Natural killer cell treated with Interleukin-12 subunit alpha and Interleukin-12 subunit beta and Interleukin-15 and Interleukin-18, amount 100 ng/mL, for 72 hours (primary cell): ENCODE measurements at places on chromosomes 5 and 9. TPM values are rescaled to one million over a fixed set of nuclear protein-coding genes. Genes with fewer than 3 reads are reported as not detected.

GRCh38 chr5:87302061-87302460 is 34.4 kb downstream of the RASA1 start:
- no peak overlapping the region for H3K4me3 ChIP-seq
- peaks cover 51% of the 10 kb centered on the region for H3K4me1 ChIP-seq
- H3K27ac ChIP-seq: no peak overlapping the region
- DNase-seq: no peak
- H3K36me3 ChIP-seq: peaks cover 16% of the 10 kb centered on the region

GRCh38 chr5:18961234-18961633 is 1026.8 kb downstream of the CDH18 start:
- H3K4me3 ChIP-seq: no peak overlapping the region
- H3K27me3 ChIP-seq: no peaks in the 10 kb centered on the region
- no peak for DNase-seq
- no peaks in the 10 kb centered on the region for H3K36me3 ChIP-seq

- DNase-seq: peak; percentile 54
- peak overlapping the region; percentile 43 for H3K27ac ChIP-seq
- peaks cover 2% of the 10 kb centered on the region for H3K36me3 ChIP-seq
- peaks cover 6% of the 10 kb centered on the region for H3K4me1 ChIP-seq
- H3K27me3 ChIP-seq: no peaks in the 10 kb centered on the region
- H3K4me3 ChIP-seq: no peak overlapping the region
Measured at GRCh38 chr9:133101356-133102189, 19.5 kb downstream of the RALGDS start.

DNA sequence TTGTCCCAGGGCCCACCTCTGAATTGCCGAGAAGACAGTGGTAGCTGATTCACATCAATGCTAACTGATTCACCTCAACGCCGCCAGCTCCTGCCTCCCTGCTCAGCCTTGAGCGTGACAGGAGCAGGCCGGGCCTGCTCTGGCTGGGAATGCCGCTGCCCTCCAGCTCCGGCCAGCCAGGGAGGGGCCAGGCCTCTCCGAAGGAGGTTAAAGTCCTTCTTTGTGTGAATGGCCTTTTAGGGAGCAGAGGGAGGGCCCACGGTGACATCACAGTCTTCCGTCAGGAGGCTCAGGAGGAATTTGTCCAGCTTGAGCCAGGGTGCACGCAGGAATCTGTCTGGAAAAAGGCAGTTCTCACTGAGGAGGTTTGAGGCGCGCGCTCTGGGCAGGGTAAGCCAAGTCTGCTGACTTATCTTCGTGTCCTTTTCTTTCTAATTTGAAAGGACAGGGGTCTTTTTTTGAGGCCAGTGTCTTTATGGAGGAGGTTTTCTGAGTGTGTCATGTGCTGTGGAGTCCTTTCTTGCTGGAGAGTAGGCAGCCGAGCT is 82.7 kb downstream of the C9orf152 start:
- H3K27me3 ChIP-seq: no peaks in the 10 kb centered on the region
- no peak overlapping the region for H3K4me3 ChIP-seq
- no peaks in the 10 kb centered on the region for H3K36me3 ChIP-seq
- H3K27ac ChIP-seq: no peak overlapping the region

GRCh38 chr9:7811677-7812076 is 12.1 kb upstream of the DMAC1 start:
- no peak overlapping the region for H3K4me3 ChIP-seq
- H3K27me3 ChIP-seq: peaks cover 11% of the 10 kb centered on the region
- H3K27ac ChIP-seq: no peak overlapping the region
- no peaks in the 10 kb centered on the region for H3K36me3 ChIP-seq

- no peak for DNase-seq
- no peak overlapping the region for H3K4me3 ChIP-seq
- peaks cover 32% of the 10 kb centered on the region for H3K27me3 ChIP-seq
- no peaks in the 10 kb centered on the region for H3K4me1 ChIP-seq
- H3K27ac ChIP-seq: no peak overlapping the region
Measured at GRCh38 chr9:547314-547713, 294.2 kb upstream of the DMRT1 start.

- DNase-seq: no peak
- no peaks in the 10 kb centered on the region for H3K36me3 ChIP-seq
- H3K27me3 ChIP-seq: peaks cover 11% of the 10 kb centered on the region
- H3K4me1 ChIP-seq: no peaks in the 10 kb centered on the region
- no peak overlapping the region for H3K4me3 ChIP-seq
- H3K27ac ChIP-seq: no peak overlapping the region
Measured at GRCh38 chr9:14214065-14214684, 99.8 kb downstream of the NFIB start.

DNA sequence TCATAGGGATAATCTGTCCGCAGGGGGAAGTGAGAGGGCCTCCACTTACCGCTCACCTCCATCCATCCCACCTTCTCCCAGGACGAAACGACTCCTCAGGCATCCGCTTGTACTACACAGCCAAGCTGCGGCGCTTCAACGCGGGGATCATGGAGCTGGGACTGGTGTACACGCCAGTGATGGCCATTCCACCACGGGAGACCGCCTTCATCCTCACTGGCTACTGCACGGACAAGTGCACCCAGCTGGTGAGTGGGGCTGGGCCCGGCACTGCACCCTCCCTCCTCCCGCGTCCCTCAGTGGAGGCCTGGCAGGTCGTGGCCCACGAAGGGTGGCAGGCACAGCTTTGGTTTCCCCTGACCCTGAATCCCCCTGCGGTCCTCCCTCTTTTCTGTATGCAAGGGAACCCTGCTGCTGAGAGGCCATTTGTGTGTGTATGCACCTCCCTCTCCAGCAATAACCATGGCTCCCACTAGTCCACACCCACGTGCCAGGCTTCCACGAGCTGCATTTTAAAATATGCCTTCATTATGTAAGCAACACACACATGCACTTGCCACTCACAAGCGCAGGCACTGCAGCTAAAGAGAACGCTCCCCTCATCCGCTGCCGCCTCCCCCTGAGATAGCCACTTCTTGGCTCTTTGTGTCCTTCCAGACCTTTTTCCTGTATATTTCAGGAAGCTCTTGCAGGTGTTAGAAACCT is 11.8 kb downstream of the DBH start:
- H3K36me3 ChIP-seq: no peaks in the 10 kb centered on the region
- H3K27ac ChIP-seq: no peak overlapping the region
- no peaks in the 10 kb centered on the region for H3K4me1 ChIP-seq
- H3K27me3 ChIP-seq: peaks cover 2% of the 10 kb centered on the region
- no peak overlapping the region for H3K4me3 ChIP-seq

- H3K4me1 ChIP-seq: no peaks in the 10 kb centered on the region
- H3K4me3 ChIP-seq: no peak overlapping the region
- no peak for DNase-seq
- H3K27me3 ChIP-seq: peaks cover 47% of the 10 kb centered on the region
Measured at GRCh38 chr5:64622991-64623390, 67.3 kb upstream of the SHISAL2B start.

DNA sequence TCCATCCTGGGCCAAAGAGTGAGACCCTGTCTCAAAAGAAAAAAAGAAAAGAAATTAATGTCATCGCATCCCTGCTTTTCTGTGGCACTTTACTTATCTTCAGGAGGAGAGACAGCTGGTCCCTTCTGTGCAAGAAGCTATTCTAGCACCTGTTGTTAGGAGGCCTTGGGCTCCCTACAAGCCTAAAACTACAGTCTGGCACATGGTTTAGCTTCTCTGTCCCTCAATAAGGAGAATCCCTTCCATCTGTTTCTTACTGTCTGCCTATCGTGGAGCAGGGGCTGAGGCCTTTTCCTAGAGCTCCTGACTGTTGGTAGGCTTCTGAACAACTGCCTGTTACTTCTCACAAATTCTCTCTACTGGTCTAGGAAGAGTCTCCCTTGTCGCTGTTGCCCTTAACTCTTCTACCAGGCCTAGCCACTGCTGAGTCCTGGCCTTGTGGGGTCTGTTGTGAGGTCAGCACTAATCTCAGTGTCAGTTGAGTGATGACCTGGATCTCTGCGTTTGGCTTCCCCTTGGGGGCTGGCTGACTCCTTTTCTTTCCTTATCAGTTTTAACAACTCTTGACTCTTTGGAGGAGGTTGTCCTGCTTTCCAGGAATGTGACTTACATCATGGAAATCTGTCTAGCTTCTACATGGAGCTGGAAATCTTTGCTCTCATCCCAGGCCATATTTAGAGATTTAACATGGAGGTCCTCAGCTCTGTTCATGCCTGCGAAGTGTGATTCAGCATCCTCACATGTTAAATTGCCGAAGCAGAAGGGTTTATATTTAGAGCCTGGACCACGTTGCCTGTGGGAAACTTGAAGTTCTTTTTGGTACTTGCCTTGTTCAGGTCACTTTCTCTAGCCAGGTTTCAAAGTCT is 5.7 kb upstream of the GARNL3 start:
- H3K27me3 ChIP-seq: peaks cover 4% of the 10 kb centered on the region
- no peak overlapping the region for H3K27ac ChIP-seq
- no peak for DNase-seq
- H3K4me3 ChIP-seq: no peak overlapping the region
- H3K4me1 ChIP-seq: no peaks in the 10 kb centered on the region
- no peaks in the 10 kb centered on the region for H3K36me3 ChIP-seq

DNA sequence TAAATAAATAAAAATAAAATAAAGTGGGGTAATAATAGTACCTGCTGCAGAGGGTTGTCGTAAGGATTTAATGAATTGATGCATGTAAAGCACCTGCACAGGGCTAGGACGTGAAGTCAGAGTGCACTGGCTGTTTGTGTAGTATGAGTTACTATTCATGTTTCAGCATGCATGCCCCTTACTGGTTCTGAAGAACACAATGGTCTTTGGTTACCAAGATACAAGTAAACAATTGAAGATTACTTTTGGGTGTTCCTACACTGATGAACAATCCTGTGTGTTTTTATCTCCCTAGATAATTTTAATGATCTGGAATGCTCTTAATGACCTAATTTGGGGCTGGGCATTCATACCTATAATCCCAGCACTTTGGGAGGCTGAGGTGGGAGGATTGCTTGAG is 23.2 kb upstream of the PRRC2B start:
- H3K36me3 ChIP-seq: no peaks in the 10 kb centered on the region
- no peak for DNase-seq
- H3K27me3 ChIP-seq: no peaks in the 10 kb centered on the region
- H3K27ac ChIP-seq: no peak overlapping the region
- peaks cover 21% of the 10 kb centered on the region for H3K4me1 ChIP-seq
- H3K4me3 ChIP-seq: no peak overlapping the region

- no peak overlapping the region for H3K27ac ChIP-seq
- DNase-seq: no peak
- no peaks in the 10 kb centered on the region for H3K27me3 ChIP-seq
- no peaks in the 10 kb centered on the region for H3K4me1 ChIP-seq
Measured at GRCh38 chr9:106738109-106738508, 124.9 kb upstream of the ZNF462 start.

DNA sequence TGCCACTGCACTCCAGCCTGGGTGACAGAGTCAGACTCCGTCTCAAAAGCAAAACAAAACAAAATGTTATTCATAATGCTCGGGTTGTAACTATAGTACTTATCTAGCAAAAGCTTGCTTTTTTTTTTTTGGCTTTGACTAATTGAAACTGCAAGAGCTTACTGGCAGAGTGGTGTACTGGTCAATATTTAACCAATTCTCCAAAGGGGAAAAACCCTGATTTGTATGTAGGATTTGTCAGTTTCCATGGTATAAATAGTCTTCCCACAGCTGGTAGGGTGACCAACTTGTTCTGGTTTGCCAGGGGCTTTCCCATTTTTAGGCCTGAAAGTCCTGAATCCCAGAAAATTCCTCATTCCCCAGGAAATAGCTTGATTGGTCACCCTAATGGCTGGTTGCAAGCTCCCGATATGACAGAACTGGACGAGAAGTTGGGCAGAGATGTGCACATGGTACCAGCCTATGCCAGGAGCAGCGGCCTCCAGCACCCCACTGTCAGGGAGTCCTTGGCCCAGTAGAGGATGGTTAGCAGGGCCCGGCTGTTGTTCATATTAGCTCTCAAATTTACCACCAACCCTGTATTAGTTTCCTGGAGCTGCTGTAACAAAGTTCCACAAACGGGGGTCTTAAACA is 58.0 kb downstream of the FXN start:
- H3K4me3 ChIP-seq: no peak overlapping the region
- DNase-seq: no peak
- no peaks in the 10 kb centered on the region for H3K36me3 ChIP-seq
- no peak overlapping the region for H3K27ac ChIP-seq
- H3K27me3 ChIP-seq: no peaks in the 10 kb centered on the region
- H3K4me1 ChIP-seq: no peaks in the 10 kb centered on the region

DNA sequence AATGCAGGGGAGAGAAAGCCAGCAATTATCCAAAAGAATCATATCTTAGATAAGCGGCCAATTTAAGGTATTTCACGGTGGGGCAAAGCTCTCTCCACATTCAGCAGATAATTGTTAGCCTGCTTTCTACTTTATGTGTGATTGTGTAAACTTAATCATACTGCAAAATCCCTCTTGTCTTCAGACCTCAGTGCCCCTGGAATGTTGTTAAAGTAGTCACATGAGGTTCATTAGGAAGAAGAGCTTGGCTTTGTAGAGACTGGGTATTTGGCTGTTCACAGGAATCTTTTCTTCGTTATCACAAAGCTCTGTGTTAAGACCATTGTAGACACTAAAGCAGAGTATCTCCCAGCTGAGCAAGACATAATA is 127.0 kb downstream of the RFK start:
- H3K4me1 ChIP-seq: no peaks in the 10 kb centered on the region
- H3K27me3 ChIP-seq: no peaks in the 10 kb centered on the region

DNA sequence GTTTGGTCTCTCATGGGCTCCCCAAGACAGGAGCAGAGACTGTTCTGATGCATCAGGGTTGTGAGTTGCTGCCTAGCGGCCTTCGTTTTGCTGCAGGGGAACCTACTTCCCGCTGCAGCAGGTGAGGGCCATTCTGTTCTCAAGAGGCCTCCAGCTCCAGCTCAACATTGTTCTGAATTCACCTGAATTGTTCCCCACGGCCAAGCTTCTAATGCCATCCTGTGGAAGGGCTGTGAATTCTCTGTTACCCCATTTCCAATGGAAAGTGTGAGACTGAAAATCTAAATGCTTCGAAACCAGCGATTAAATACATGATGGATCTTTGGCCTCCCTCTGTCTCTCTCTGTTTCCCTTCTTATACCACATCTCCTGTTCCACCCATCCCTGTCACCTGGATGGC is 349.1 kb upstream of the DAP start:
- no peaks in the 10 kb centered on the region for H3K4me1 ChIP-seq
- no peaks in the 10 kb centered on the region for H3K27me3 ChIP-seq
- H3K36me3 ChIP-seq: no peaks in the 10 kb centered on the region
- DNase-seq: no peak

ADAMTS16 gene
- total RNA-seq: not detected

ALDOB gene
- total RNA-seq: not detected

POLE3 gene
- 76.1 TPM for total RNA-seq

IL33 gene
- total RNA-seq: not detected

CYLC2 gene
- not detected for total RNA-seq

SPATA31D4 gene
- not detected for total RNA-seq

GABRA1 gene
- total RNA-seq: not detected

CBY3 gene
- total RNA-seq: not detected

CDC20B gene
- total RNA-seq: not detected

SEMA6A gene
- total RNA-seq: not detected

LRRTM2 gene
- not detected for total RNA-seq

SLC1A3 gene
- total RNA-seq: 1.2 TPM

RLN2 gene
- total RNA-seq: 0.40 TPM

PCDH1 gene
- total RNA-seq: 1.8 TPM

FLT4 gene
- total RNA-seq: 0.26 TPM

ZNF366 gene
- not detected for total RNA-seq

C9orf50 gene
- not detected for total RNA-seq
